ENCODE measurements at places on chromosomes 1 and 21. TPM values are rescaled to one million over a fixed set of nuclear protein-coding genes. Genes with fewer than 3 reads are reported as not detected.

The NBPF9 gene
- 23.9 TPM for total RNA-seq

The CD1E gene
- not detected for total RNA-seq

The SPRR2G gene
- not detected for total RNA-seq

The AQP10 gene
- total RNA-seq: 0.29 TPM

The PEF1 gene
- 135 TPM for total RNA-seq

The UCK2 gene
- total RNA-seq: 7.5 TPM

The PAQR6 gene
- total RNA-seq: 1.3 TPM

The CDC7 gene
- 6.2 TPM for total RNA-seq

The WNT2B gene
- 7.0 TPM for total RNA-seq

The TPTE gene
- not detected for total RNA-seq

The GRIK3 gene
- total RNA-seq: 0.10 TPM

The FCRL1 gene
- 2.8 TPM for total RNA-seq

The RHOU gene
- total RNA-seq: 15.2 TPM

The TNFRSF18 gene
- 2.1 TPM for total RNA-seq

The XCL2 gene
- 1.3 TPM for total RNA-seq

The KCNE2 gene
- total RNA-seq: not detected

The ACOT11 gene
- 7.2 TPM for total RNA-seq

The SH3BGRL3 gene
- 206 TPM for total RNA-seq

The PALMD gene
- total RNA-seq: 11.0 TPM

The PTPN22 gene
- 6.7 TPM for total RNA-seq

The RNF207 gene
- 46.9 TPM for total RNA-seq

The RGS13 gene
- 2.1 TPM for total RNA-seq

The AMPD1 gene
- not detected for total RNA-seq

The TMEM269 gene
- total RNA-seq: not detected

The LCE1A gene
- not detected for total RNA-seq

The CHRNB2 gene
- not detected for total RNA-seq

The ANXA9 gene
- total RNA-seq: 0.67 TPM

The CNTN2 gene
- not detected for total RNA-seq

The SMYD3 gene
- total RNA-seq: 35.8 TPM

The GPR37L1 gene
- not detected for total RNA-seq

The TMEM125 gene
- 144 TPM for total RNA-seq
